ENCODE measurements at places on chromosomes 7 and 10.

- no peak for DNase-seq
Measured at GRCh38 chr10:112249722-112250121, 33.5 kb upstream of the TECTB start.

DNA sequence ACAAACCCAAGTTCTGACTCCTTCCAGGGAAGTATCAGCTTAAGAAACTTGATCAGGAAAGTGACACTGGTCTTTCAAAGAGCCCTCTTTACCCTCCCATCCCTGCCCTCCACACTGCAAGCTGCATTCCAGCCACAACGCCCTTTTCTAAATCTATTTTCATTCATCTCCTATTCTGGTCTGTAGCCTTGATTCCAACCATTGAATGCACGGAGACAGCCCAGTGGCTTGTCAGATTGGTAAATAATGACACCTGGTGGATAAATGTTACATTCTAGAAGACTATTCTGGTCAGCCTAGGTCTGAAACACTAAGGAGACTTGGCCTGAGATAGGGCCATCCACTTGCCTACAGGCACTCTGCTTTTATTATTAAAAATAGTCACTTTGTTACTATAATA lies 20.9 kb downstream of the MORN4 start:
- no peak for DNase-seq

- DNase-seq, result no peak
Measured at GRCh38 chr10:55485827-55486226, 684.8 kb upstream of the PCDH15 start.

- no peak for DNase-seq
Measured at GRCh38 chr7:94374231-94374630, 20.5 kb upstream of the COL1A2 start.

DNA sequence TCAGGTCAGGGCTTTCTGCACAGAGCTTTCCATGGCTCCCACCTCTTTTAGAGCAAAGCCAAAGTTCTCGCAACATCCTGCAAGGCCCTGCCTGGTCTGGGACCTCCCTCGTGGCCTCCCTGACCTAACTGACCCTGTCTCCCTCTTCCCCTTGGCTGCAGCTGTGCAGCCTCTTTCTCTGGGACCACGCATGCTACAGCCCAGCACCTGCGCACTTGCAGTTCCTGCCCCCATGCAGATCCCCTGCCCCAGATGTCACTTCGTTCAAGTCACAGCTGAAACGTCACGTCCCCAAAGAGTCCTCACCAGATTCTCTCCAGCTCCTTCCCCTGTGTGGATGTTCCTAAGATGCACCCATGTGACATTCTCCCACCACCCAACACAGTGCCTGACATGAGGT lies 61.2 kb upstream of the ZNF716 start:
- no peak for DNase-seq

- no peak for DNase-seq
Measured at GRCh38 chr7:102140952-102141370, 145.7 kb upstream of the SH2B2 start.

DNA sequence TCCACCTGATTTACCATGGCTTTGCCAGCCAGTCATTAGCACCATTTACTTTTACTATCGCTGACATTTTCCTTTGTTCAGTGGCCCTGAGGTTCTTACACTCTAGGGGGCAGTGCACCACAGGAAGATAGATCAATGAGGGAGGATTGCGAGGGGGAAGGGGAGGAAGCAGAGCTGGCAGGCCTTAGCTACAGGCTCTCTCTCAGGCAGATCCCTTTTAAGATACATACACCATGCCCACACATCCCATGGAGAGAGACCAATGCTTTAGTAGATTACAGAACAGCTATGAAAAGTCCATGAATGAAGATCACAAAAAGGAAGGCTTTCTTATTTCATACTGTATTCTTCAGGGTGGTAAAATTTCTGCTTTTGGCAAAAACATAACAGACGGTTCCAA lies 47.4 kb downstream of the DENND11 start:
- peak; percentile 46 for DNase-seq

- DNase-seq, result peak; percentile 59
Measured at GRCh38 chr7:143372070-143372469, 9.1 kb upstream of the ZYX start.

DNA sequence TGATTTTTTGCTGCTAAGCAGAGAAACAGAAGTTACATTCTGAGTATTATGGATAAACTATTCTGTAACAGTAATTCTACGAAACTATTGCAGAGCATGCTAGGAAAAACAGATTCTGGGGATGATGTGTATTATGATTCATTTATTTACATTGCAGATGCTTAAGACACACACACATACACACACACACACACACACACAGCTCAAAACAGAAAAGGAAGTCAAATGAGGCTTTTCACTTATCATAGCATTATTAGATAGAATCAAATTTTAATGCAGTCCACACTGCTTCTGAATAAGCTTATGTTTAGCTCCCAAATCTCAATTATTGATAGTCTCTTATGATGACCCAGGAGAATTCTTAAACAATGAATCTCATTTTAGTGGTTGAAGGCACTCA lies 307.2 kb downstream of the HGF start:
- DNase-seq, result no peak

GRCh38 chr10:87505366-87506111 lies 846 bp downstream of the MINPP1 start:
- peak; percentile 51 for DNase-seq

GRCh38 chr7:428927-429827 lies 90.5 kb downstream of the PDGFA start:
- no peak for DNase-seq

DNA sequence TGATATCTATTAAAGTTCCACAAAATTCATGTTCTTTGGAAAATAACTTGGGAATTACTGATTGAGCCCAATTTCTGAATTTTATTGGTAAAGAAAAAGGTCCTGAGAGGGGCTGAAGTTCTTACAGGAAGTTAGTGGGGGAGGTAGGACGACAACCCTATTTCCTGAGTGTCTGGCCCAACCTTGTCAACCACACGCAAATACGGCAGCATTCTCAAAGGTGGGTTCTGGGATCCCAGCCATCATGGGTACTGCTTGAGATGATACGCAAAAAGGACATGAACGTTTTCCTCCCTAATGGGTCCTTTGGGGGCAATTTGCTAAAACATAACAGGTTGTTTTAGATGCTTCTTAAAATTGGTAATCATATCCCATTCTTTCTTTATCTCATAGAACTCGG lies 2.7 kb upstream of the PDCD4 start:
- peak; percentile 54 for DNase-seq

DNA sequence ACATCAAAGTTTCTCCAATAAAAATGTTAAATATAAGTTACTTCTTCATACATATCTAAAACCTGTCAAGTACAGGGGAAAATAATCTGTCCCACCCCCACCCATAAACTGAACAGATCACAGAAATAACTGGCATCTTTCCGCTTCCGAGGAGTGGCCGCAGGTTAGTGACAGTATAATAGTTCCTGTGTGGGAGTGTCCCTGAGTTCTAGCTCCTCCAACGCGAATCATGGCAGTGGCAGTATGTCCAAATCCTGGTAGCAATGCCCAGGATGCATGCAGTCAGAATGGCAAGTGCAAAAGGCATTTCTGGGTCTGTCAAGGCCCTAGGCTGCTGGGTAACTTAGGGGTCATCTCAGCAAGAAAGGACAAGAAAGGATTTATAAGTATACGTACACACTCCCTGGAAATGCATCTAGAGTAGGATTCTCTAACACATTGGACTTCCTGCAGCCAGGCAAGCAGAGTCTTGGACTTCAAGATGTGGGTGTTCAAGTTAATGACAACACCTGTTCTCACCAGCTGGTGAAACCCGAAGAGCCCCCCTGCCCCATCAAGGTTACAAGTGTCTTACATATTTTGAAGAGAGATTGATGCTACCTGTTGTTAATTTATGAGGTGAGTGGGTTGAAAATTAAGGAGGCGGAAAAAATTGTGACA lies 94.4 kb upstream of the COL1A2 start:
- no peak for DNase-seq

GRCh38 chr7:47720141-47720906 lies 138.4 kb upstream of the TNS3 start:
- no peak for DNase-seq

GRCh38 chr10:73095481-73096021 lies 1.1 kb downstream of the P4HA1 start:
- peak; percentile 40 for DNase-seq

DNA sequence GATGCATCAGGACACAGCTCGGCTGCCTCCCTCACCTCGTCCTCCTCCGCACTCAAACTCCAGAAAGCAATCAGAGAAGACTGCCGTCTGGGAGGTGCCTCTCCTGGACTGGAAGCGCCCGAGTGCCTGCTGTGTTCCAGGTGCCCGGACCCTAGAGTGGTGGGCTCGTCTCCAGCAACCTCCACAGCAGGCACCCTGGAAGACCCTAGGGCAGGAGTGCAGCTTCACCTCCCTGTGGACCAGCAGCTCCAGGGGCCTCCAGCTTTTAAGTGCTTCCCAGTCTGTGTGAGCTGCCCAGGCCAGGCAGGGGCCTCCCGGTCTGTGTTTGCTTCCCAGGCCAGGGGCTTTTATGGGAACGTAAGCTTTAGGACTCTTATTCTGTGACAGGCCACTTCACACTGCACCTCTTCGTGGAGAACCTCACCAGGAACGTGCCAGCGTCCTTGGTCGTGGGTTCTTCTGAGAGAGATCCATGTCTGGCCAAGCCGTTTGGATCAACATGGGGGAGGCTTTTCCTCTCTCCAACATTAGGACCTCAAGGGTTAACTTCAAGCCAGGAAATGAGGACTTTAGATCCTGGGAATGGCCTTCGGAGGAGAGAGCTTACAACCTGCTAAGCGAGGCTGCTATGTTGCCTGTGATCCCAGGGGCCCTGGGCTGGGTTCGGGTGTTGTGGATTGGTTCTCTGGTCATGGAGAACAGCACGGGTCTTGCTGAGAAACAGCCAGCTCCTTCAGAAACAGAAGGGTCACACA lies 5.9 kb upstream of the PWWP2B start:
- peak; percentile 16 for DNase-seq

DNA sequence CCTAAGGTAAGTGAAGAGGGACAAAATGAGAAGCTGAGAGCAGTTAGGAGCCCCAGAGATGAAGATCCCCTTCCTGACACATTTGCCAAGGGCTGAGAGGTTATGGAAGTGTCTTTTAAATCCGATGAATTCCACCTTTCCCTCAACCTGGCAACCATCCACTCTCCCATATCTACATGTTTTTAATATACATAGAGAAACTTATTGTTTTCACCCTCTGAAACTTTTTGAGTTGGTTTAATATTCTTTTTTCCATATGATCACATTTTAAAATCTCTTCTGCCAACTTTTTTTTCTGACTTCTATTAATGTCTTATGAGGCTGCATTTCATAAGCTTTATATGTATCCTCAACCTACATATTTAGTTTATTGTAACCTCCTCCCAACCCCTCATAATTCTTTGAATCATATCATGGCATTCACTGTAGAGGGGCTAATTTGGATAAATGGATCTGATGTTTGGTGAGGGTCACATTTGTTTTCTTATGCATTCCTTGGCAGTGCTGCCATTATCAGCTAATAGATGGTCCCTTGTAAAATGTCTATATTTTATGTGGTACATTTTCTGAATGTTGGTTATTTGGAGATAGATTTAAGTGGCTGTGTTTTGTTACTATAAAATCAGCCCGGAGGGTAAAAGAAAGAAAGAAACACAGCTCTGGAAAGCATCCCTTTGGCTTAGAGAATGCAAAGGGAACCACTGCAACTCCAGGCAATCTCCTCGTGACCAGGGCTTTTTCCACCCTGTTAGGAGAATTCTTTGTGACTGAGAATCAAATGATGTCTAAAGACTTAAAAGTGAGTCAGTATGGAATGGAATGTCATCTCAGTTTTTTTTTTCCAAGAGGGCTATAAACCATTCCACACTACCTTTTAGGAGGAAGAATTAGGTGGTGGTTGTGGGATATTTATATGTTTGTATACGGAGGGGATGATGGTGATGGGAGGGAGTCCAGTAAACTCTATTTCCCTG lies 334.4 kb downstream of the SUGCT start:
- no peak for DNase-seq

- DNase-seq, result no peak
Measured at GRCh38 chr7:16060502-16060901, 360.8 kb downstream of the CRPPA start.

- no peak for DNase-seq
Measured at GRCh38 chr7:46654546-46655443, 733.7 kb upstream of the IGFBP3 start.

- no peak for DNase-seq
Measured at GRCh38 chr7:25486656-25487055, 258.4 kb upstream of the NPVF start.

- DNase-seq, result no peak
Measured at GRCh38 chr10:4701016-4701415, 125.0 kb upstream of the AKR1E2 start.

DNA sequence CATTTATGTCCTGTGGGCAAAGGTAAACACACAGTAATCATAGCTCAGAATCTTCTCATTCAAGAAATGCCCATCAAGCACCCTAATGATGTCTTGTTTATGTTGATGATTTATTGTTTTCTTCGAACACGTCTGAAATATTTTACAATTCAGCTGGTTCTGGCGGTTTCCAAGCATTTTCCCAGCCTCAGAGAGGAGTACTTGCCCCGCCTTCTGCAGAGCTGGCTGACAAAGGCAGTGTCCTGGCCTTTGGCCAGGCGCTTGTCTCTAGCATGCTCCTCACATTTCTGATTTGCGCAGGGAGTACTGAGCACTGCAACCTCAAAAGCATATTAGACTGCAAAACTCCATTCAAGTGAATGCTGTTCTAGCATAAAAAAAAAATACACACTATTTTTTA lies 314.2 kb upstream of the GNAI1 start:
- DNase-seq, result no peak

DNA sequence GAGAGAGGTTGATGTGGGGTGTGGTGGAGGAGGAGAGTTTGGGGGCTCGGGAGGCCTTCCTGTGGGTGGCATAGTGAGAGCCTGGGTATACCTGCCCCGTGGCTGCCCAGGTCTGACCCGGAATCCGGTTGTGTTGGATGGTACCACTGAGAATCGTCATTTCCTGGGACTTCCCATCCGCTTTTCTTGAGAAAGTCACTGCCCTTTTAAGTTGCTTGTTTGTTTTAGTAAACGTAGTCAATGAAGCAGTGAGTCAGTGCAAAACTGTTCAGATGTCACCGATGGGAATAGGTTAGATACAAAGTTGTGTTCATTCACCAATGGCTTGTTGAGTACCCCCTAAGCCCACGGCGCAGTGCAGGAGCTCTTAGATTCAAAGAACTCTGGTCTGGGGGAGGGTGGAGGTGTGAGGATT lies 285.8 kb downstream of the CAMK1D start:
- DNase-seq, result peak; percentile 36

- DNase-seq, result no peak
Measured at GRCh38 chr7:108358553-108358952, 97.7 kb downstream of the NRCAM start.

DNA sequence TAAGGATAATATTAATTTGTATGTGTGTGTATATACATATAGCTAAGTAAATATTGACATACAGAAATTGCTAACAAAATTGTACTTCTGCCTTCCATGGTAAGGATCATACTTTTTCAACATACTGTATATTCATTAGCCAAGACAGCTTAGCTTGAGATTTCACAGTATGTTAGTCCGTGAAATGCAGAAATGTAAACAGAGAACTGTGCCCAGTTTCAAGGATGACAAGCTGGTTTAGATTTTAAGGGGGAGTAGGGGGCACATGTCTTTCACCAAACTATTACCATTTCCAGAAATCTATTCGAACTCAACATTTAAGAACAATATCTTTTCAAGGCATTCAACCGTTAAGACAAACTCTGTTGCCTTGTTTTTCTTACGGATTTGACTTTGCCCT lies 182.2 kb downstream of the SORCS1 start:
- no peak for DNase-seq

GRCh38 chr7:138449580-138449979 lies 10.5 kb upstream of the TRIM24 start:
- DNase-seq, result peak; percentile 48

GRCh38 chr10:30803892-30804322 lies 174.4 kb upstream of the LYZL2 start:
- DNase-seq, result no peak
